ENCODE measurements at places on chromosomes 1 and 21.

DNA sequence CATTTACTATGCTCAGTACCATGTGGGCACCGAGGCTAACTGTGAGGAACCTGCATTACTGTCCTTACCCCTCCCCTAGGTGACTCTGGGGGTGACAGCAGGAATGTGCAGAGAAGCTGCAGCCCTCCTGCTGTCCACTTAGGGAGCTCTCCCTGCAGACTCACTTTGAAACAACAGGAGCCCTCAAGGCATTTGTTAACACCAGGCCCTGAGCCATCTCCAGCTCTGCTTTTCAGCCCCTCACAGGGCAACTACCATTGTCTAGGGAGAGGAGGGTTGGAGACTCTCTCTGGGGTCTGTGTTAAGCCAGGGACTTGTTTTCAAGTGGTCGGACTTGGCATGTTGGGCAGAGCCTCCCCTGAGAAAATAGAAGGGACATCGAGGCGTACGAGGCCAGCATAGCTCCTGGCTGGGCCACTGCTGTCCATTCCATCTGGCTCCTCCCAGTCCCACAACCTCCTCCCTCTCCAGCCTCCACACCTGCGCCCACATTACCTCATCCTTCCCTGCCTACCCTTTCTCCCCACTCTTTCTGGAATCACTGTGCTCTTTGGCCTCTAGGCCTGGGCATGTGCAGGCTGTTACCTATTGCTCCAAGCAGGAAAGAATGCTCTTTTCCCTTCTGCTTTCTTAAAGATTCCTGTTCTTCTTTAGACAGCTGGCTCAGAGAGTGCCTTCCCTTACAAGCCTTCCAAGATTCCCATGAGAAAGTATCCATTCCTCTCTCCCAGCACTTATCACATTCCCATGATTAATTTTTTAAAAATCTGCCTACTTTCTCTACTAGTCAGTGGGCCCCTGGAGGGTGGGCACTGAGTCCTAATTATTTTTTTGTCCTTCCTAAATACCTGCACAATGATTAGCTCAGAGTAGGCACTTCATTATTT lies 102.7 kb upstream of the GCLM start:
- no peak for DNase-seq

DNA sequence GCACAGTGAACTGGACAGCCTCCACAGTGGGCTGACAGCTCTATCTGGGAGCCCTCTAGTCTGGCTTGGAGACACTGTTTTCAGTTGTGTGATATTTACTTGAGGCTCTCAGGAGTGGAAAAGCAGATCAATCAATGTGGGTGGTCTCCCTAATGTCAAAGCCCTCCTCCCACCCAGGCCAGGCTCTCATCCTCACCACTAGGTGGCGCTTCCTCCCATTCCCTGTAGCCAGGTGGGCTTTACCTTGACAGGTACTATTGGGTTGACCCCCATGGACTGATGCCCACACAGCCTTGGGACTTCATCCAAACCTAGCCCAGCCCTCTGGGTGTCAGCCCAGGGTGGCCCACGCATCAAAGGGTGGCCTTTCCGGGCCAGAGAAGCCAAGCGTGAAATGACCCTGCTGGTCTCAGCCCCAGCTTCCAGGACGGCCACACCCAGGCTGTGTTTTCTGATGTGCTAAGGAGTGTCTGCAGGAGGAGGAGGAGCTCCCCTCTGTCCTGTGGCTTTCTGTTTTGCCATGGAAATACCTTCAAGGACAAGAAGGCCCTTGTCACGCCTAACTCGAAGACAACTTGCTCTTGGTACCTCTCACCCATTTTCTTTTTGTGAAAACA lies 54.0 kb downstream of the CLIC6 start:
- DNase-seq, result peak; percentile 64

GRCh38 chr1:197342044-197342565 lies 74.1 kb downstream of the CRB1 start:
- DNase-seq, result no peak

DNA sequence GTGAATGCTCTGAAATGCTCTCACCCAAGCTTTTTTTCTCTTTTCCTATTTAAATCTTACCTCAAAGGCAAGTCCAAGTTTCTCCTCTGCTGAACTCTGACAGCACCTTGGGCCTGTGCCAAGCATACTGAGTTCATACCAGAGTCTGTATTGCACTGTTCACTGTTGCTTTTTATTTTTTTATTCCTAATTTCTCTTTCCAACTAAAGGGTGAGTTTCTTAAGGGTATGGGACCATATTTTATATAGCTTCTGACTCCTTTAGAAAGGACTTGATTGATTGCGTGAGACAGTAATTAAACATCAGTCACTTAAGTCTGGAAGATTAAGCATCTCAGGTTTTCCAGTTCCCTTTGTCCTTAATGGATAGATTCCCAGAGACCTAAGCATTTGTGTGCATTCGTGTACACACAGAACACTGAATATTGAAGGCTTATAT lies 69.9 kb downstream of the CACHD1 start:
- DNase-seq, result no peak

GRCh38 chr1:204093421-204093717 lies 20.5 kb downstream of the SOX13 start:
- no peak for DNase-seq

- no peak for DNase-seq
Observed at GRCh38 chr21:43189936-43190335, 21.1 kb downstream of the CRYAA start.

DNA sequence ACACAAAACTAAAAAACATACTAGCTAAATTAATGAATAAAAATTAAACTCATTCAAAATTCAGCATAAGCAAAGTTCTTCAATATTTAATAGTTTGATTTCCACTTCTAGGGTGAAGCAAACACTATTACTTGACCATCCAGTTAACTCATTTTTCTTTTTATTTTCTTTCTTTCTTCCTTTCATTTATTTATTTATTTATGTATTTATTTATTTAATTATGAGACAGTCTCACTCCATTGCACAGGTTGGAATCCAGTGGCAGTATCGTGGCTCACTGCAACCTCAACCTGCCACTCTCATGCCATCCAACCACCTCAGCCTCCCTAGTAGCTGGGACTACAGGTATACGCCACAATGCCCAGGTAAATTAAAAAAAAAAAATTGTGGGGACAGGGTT lies 2069.5 kb downstream of the NCAM2 start:
- no peak for DNase-seq

- no peak for DNase-seq
Observed at GRCh38 chr1:78871249-78871648, 135.3 kb downstream of the ADGRL4 start.

DNA sequence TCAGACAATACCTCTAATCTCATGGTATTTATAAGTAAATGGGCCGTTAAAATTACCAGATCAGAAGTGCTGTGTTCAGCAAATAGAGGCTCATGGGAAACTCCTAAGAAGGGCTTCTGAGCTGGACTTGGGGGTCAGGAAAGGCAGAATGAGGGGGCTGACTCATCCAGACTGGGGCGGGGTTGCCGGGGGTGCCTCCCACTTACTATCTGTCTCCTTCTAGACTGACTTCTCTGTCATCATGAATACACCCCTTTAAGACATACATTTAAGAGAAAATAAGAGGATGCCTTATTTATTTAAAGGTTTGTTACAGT lies 96.0 kb upstream of the ERRFI1 start:
- DNase-seq, result no peak

GRCh38 chr21:17554679-17555465 lies 42.0 kb downstream of the CXADR start:
- no peak for DNase-seq

GRCh38 chr1:27341525-27342252 lies at the start of gene SYTL1:
Gene SYTL1 (plus strand): TSS chr1:27342022. CDS start chr1:27345335, 3,313 bp downstream.
- peak; percentile 88 for DNase-seq

GRCh38 chr1:30650968-30651320 lies 72.4 kb downstream of the MATN1 start:
- no peak for DNase-seq

DNA sequence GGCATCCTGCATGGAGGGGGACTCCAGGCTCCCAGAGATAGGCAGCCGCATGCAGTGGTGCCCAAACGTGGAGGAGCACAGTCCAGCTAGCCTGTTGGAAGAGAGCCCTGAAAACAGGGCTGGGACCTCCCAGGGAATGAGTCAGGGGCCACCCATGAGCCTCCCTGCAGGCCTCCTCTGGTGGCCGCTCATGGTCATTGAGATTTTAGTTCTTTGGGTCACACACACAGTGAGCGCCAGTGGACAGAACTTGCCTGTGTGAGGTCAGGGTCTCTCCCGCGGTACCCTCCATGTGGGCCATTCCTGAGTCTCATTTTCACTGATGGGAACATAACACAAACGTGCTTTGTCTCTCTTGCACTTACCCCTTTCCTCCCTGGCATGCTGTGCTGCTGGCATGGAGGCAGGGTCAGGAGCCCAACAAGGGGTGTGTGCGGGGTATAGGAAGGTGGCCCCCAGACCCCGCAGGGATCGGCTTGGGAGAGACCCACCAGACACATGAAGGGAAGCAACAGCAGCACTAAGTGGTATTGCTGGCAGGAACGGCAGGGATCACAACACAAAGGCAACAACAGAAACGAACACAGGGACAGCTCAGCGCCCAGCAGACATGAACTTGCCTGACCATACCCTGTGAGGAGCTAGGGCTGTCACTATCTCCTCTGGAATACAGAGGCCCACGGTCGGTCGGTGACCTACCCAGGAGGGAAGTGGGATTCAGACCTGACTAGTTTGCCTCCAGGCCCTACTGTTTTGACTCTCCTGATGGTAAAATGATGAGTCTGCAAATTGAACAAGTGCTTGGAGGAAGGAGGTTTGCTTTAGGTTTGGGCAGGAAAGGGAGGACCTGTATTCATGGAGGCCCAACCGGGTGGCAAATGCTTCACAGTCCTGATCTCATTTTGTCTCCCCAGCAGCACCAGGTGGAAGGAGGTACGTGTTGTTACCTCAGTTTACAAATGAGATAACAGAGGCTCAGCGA lies 31.8 kb downstream of the ABCG1 start:
- no peak for DNase-seq

- no peak for DNase-seq
Observed at GRCh38 chr1:1536019-1536937, 4.1 kb downstream of the TMEM240 start.

DNA sequence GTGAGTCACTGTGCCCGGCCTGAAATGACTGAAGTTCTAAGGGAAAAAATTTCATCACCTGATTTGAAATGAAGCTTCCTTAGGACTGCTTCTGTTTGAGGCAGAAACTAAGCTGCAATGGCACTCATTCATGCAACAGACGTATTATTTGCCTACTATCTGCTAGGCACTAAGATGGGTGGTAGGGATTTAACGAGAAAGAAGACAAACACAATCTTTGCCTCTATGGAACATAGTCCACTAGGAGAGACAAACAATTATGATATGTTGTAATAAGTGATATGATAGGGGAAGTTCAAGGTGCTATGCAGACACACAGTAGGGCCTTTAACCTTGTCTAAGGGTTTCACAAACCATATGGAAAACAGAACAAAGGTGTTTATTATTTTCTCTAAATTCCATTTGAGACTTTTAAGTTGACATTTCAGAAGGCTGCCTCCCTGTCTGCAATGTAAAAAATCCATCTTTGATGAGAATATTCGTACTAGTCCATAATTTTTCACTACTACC lies 11.3 kb downstream of the LIX1L start:
- no peak for DNase-seq

DNA sequence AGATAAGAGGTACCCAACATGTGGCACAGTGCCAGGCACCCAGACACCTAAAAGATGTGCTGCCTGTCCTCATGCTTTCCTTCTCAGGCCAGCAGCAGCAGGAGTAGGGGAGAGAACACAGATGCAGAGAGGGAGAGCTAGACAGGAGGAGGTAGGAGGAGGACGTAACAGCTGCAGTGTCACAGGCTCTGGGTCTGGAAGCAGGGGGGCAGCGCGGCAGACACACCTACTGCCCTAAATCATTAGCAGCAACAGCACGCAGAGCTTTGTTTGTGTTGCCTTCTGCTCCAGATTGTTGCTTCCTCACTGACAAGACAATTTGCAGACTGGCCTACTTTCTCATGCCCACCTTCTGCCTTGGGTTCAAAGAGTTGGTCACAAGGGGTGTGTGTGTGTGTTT lies 196.7 kb upstream of the DAB1 start:
- no peak for DNase-seq

- peak; percentile 81 for DNase-seq
Observed at GRCh38 chr1:41641475-41641814, 157.0 kb upstream of the EDN2 start.

GRCh38 chr1:2101531-2101930 lies 51.3 kb downstream of the PRKCZ start:
- DNase-seq, result no peak

DNA sequence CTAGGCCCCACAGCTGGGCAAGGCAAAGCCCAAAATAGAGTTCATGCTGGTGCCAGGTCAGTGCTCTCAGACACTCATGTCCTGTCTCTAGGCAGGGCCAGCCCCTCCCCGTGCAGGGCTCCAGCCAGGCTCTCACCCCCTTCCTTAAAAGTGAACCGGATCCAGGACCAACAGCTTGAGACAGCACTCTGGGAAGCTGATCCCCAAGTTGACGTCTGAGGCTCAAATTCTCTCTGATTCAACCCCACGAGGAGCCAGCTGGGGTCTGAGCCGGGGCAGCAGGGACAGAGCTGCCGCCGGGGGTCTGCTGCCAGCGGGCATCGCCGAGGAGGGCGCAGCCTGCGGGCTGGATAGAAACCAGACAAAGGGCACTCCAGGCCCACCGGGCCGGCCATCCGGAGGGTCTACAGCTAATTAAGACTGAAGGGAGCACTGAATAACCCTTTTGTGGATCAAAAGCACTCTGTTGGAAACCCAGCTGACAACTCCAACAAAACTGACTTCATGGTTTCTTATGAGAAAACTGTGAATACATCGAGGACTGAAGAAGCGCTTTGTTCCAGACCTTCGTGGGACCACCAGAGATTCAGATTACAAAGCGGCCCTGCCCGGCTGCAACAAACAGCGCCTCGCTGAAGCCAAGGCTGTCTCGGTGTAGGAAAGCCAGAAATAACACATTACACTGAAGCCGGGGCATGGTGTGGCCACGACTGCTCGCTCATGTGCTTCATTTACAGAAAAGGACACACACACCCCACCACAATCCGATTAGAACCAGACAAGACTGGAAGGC lies 95.8 kb downstream of the PSMG1 start:
- no peak for DNase-seq

GRCh38 chr1:47230692-47231300 lies 1.2 kb downstream of the TAL1 start:
- DNase-seq, result peak; percentile 27

DNA sequence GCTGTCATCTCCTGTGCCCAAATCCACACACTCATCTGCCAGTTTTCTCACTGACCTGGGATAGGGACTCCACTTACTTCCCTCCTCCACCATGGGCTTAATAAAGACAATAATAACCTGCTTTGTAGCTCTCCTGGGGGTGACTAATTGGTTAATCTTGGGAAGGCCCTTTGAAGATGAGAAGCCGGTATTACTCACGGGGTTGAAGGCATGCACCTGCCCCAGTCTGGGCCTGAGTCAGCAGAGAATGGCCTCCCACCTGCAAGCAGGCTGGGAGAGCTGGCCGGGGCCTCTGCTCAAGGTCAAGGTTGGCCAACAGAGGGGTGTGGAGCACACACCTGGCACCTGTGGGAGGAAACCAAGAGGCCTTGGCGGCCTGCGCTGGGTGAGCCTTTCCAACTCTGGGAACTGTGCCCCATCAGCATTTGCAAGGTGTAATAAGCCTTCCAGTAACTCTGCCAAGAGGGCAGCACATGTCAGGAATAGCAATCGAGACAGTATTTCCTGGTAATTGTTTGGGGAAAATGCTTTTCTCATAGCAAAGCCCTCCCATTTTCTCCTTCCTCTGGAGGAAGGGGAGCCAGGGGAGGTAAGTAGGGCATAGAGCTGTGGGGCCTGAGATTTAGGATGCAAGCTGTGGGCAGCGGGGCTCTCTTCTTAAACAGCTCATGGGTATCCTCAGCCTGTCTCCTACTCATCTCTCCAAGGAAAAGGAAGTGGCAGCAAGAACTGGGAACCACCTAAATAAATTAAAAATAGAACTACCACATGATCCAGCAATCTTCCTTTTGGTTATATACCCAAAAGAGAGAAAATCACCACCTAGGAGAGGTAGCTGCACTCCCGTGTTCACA lies 49.0 kb downstream of the TOMM20 start:
- DNase-seq, result no peak

All from germinal center (tissue), 1 donor.